LHCN-M2 (cell line): ENCODE measurements at places on chromosomes 16 and 17.

DNA sequence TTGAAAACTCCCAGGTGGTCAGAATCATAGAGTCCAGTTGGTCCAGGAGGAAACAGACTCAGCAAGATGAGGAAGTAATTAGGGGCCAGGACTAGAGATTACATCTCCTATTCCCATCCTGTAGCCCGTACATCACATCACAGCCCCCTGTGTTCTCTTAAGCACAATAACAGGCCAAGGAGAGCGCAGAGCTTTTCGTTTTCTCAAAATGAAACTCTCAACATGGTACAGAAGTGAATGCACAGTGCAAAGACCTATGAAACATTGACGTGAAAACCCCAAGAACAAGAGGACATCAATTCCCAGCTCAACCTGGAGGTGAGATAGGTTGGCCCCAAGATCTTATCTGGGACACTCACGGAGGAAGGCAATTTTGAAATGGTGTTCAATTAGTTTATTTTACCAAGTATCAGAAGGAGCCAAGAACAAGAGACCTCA, 9.0 kb downstream of the PIK3R5 start:
- no peak for DNase-seq

DNA sequence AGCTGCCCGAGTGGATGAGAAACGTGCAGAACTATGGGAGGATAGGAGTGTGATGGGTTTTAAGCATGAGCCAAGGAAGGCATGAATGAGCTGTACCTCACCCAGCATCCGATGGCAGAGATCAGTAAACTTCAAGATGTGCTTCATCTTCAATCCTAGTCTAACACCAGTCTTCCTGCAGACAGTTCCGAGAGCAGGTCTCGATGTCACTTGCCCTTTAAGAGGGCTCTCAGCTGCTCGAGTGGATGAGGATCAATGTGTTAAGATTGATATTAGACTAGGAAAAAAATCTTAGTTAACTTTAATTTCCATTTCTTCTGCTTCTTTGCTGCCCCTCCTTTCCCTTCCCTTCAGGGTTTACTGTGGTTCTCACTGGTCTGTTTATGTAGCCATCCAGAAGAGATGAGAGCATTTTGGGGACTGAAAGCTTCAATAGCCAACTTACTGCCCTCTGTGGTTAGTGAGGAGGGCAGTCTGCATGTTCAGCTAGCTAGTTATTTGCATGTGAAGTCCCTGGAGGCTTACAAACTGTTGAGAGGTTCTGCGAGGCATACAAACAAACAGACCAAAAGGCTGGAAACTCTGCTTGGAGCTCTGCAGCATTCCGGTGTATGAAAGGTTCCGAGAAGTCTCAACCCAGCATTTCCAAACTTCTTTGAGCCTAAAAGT, 15.3 kb downstream of the KLHL36 start:
- no peak for DNase-seq

GRCh38 chr16:13951611-13952010, 31.7 kb downstream of the ERCC4 start:
- no peak for DNase-seq

- DNase-seq: peak; percentile 32
Measured at GRCh38 chr17:16215002-16215272, 397 bp downstream of the NCOR1 start.

DNA sequence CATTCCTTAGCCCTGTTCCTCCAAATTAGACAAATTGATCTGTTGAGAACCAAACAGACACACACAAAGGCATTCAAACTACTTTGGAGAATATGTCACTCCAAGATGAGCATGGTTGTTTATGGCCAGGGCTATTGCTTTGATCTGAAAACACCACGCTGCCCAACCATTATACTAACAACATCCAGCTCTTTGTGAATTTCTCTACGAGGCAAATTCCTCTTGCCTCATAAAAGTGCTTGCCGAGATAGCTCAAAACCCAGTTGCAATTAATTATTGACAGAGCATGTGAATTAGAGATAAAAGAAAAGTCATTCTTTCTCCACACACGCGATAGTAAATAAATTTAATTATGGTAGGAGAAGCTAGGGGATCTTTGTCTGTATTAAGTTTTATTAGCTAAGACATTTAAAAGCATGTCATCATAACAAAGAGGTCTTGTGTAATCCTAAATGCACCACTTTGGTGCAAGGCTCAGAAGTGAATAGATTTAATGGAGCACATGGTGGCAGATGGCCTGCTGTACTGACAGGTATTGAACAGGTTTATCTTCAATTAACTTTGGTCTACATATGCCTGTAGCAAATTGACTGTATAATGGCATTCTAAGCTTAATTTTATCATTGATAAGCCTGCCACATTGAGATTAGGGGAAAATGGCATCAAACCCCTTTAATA, 441.8 kb downstream of the HS3ST4 start:
- DNase-seq: no peak

DNA sequence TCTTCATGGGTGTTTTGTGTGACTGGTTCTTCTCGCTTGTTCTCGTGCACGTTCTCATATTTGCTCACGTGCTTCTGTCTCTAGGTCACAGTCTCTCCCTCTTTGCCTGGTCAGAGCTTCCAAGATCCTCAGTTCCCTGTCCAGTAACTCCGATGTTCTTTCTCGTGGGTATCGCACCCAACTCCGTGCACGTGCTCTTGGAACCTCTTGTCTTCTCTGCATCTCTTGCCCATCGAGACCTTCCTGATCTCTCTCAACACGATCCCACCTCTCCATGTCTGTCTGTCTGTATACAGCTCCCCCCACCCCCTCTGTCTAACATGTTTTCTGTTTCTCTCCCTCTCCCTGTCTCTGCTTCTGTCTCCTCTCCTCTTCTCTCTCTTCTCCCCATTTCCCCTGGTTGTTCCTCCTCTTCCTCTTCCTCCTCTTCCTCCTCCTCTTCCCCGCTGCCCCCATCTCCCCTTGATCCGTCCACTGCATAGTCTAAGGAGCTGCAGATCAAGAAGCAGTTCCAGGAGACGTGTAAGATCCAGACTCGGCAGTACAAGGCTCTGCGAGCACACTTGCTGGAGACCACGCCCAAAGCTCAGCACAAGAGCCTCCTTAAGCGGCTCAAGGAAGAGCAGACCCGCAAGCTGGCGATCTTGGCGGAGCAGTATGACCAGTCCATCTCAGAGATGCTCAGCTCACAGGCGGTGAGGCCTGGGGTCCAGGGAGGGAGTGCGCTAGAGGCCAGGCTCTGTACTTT, 6.1 kb downstream of the HIRIP3 start:
- DNase-seq: no peak

GRCh38 chr16:73159296-73159695, 111.4 kb upstream of the ZFHX3 start:
- no peak for DNase-seq

DNA sequence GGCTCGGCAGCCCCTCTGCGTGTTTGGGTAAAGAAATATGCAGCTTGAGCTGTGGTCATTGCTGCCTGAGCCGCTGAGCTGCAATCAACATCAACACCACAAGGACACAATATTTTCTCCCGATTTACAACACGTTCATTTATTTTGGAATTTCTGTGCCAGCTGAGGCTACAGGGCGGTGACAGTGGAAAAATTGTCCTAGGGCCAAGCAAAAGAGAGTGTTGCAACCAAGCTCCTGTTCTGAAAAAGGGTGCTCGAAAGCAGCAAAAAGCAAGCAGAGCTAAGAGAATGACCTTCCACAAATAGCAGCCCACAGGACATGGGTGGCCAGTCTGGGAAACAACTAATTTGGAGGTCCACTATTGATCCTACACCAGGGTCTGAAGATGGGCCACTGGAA, 35.4 kb upstream of the NOG start:
- no peak for DNase-seq

- DNase-seq: no peak
Measured at GRCh38 chr16:57305159-57305811, 20.8 kb upstream of the PLLP start.

- DNase-seq: no peak
Measured at GRCh38 chr17:14452856-14453255, 152.0 kb downstream of the HS3ST3B1 start.

DNA sequence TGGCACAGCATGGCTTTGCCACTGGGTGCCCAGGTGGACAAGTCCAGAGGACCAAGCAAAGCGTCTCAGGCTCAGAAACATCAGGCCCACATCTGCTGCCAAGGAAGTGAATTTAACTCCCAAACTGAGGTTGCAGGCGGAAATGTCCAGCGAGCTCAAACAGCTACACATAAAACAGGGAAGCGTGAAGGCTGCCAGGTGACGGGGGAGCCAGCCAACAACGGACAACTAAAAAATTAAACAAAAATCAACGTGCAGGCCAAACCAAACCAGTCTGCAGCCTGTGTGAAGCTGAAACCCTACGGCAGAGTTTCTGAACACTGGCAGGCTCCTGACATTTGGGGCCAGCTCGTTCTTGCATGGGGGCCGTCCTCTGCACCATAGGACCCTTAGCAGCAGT, 2.5 kb downstream of the TK1 start:
- no peak for DNase-seq

- DNase-seq: no peak
Measured at GRCh38 chr17:37546302-37546701, 56.6 kb downstream of the DUSP14 start.

GRCh38 chr16:6177616-6178180, 1080.1 kb upstream of the EEF2KMT start:
- no peak for DNase-seq

DNA sequence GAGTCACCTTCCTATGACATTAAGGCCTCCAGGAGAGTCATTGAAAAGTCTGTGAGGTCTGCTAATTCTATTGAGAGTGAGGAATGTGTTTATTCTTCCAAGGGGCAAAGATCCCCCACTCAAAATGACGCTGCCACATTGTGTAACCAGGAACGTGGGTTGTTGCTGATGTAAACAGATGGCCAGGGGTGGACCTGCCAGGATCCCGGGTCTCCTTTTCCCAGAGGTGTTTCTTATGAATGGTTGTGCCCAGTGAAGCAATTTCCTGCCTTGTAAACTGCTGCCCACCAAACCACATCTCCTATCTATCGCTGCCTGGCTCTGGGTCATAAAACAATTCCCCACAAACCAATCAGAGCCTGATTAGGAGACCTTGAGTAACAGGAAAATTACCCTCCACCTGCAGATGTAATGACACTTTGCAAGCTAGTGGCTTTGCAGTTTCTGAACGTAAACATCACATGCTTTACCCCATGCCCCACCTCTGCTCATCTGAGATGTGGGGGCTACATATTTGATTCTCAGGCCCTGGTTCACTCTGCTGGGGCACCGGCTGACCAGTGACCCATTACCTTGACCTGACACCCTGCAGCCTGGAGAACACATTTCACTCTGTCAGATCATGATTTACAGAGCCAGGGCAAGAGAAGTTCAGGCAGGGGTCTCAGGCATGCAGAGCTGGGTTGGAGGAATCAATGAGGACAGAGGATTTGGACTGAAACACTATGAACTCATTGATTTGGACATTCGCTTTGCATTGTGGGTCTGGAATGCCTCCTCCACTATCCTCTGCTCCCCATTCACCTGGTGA, 33.1 kb upstream of the DDX52 start:
- DNase-seq: no peak

DNA sequence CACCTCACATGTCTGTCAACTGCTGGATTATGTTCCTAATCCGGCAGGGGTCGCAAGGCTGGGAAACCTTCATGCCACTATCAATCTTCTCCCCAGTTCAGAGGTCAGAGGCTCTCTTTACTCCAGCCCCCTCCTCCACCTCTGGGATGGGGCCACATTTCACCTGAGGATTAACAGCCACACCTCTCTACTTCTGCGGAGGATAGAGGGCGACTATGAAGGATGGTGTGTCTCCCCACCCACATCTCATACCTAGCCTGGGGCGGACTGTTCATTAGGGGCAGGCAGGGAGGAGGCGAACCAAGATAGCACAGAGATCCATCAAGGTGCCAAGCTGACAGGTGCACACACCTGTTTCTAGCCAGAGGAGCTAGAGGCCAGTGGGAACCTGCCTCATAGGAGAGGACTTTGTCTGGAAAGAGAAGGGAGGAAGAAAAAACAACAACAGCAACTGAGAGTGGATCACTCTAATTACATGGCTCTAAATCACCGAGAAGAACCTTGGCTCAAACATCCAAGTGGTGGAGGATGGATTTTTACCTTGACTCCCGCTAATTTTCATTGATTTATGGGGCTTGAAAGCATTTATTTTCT, 41.9 kb upstream of the SKAP1 start:
- no peak for DNase-seq

- DNase-seq: peak; percentile 98
Measured at GRCh38 chr17:55161935-55162555, 102.7 kb upstream of the HLF start.

GRCh38 chr17:56688151-56688550, 94.7 kb downstream of the NOG start:
- DNase-seq: no peak

DNA sequence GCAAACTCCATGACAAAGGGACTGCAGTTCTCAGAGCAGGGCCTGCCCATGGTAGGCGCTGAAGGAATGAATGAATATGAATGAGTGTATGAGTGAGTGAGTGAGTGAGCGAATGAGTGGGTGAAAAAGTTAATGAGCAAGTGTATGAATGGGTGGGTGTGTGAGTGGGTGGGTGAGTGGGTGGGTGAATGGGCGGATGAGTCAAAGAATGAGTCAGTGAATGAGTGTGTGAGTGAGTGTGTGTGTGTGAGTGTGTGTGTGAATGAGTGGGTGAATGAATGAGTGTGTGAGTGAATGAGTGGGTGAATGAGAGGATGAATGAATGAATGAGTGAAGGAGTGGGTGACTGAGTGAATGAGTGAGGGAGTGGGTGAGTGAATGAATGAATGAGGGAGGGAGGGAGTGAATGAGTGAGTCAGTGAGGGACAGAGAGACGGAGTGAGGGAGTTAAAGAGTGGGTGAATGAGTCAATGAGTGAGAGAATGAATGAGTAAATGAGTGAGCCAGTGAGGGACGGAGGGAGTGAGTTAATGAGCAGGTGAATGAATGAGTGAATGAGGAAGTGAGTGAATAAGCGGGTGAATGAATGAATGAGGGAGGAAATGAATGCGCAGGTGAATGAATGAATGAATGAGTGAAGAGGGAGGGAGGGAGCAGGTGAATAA, 11.1 kb upstream of the CHMP6 start:
- peak; percentile 41 for DNase-seq

DNA sequence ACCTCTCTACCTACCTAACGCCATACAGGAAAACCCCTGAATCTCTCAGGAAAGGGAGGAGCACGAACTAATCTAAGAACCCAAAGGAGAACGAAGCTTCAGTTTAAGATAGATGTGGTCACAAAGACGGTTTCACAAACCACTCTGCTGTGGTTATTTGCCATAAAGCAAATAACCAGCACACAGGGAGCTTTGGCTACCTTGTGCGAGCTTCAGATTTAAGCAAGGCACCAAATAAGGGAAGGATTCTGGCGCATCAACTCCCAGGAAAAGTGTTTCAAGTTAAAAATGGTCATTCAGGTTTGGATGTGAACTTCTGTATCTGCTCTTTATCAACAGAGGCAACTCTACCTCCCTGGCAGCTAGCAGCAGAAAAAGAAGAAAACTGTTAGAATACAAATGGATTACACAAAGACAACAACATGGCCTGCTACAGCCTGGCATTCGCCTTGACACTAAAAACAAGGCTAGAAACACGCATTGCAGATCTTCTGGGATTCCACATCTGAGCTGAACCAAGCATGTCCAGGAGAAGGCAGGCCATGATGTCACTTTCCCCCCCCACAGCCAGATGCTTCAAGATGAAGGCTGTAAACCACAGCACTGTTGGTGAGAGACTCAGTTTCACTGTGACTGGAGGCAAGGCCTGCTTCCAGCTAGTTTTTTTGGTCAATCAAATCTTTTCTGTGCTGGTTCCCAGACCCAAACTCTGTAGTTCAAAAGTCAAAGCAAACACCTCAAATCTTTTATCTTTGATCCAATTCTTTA, 43.6 kb downstream of the SMG6 start:
- peak; percentile 38 for DNase-seq

- no peak for DNase-seq
Measured at GRCh38 chr16:35714665-35715064, 2255.3 kb downstream of the TP53TG3F start.
